ENCODE measurements at places on chromosomes 4 and X.

GRCh38 chr4:155948541-155948940, 5.1 kb downstream of the CTSO start:
- DNase-seq: no peak

DNA sequence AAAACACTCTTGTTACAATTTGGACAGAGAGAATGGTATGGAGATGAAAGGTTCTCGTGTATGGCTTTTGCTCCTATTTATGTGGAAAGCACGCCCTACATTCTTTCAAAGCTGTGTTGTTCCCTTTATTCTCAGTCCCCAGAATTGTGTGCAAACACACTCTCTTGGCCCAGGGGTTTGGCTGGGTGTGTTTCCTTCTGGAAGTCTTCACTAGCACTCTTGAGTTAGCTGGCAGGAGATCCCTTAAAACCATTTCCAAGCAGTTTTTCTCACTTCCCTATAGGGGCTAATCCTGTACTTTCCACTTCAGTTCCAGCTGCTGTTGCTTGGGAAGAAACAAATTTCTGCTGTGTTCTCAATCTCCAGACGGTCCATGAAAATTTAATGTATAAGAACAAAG, 35.1 kb downstream of the FHL1 start:
- DNase-seq: no peak

DNA sequence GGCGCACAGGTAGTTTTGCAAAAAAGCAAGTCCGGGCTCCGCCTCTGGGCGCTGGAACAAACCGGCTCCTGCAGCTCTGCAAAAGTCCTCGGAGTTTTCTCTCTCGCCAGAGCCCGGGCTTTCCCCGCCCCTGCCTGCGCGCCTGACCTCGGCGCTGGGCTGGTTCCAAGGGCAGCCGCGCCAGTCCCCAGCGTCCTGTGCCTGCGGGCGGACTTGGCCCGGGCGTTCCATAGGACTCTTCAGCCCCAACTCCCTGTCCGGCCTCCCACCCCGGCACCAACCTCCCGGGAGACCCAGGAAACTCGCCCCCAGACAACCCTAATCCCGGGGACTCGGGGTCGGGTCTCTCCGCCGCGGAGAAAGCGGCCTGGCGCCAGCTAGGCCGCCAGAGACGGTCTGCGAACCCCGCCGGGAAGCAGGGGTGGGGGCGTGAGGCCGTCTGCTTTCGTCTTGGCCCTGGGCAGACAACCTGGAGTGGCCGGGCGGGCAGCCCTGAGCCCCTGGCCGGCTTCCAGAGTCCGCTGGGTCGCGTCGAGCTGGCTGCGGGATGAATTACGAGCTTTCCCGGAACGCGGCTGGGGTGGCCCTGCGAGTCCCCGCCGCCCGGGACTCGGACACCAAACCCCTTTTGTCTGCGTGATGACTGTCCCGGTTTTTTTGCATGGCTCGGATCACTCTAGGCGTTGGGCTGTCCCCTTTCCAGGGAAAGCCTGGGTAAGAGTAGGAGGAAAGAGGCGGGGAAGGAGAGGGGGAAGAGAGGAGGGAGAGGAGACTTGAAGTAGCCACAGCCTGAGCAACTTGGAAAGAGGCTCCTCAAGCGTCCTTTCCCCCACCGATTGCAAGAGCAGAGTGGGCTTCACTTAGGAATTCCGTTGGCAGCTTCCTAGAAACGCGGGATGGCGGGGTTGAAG, 916 bp downstream of the MXRA5 start:
- peak; percentile 7 for DNase-seq

DNA sequence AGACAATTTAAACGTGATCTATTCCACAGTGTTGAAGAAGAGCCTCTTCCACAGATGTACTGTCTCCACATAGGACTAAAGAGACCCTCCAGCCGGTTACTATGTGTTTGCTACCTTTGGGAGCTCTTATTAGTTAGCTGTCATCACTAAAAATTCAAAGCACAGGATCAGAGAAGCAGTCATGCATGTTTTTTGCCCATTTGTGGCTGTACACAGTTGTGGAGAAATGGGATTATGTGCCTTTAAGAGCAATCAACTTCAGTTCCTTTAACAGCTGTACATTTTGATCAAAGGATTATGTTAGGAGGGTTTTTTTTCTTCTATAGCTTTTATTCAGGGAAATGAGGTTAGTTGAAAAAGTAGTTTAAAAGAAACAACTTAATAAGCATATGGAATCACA, 149.0 kb upstream of the SPOCK3 start:
- no peak for DNase-seq

- no peak for DNase-seq
These were observed 8.3 kb downstream of the HNRNPDL start for GRCh38 chr4:82421796-82422560.

- no peak for DNase-seq
These were observed 24.4 kb downstream of the MFAP3L start for GRCh38 chr4:170001745-170002267.

DNA sequence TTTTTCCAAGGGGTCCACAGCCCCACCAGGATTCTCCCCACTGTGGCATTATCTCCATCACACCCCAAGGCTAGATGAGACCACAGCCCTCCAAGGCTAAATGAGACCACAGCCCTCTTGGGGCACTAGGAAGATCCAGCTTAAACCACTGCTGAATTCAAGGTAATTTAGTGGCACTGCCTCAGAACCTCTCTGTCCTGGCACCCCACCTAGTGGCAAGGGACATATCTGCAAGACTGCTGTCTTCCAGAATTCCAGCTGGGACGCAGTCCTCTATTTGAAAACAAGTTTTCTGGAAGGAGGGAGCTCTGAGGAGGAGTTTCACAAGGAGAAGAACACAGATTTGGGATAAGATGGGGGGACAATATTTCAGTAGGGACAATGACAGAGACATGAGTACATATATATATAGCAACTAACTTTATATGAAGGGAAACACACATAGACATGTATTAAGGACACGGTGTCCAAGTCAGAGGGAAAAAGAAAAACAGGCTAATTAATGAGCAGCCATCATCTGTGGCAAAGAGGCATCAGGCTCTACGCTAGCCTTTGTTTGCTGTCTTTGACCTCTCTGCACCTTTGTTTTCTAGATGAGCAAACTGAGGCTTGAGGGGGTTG, 9.3 kb downstream of the CETN2 start:
- DNase-seq: no peak

- no peak for DNase-seq
These were observed 39.2 kb downstream of the ARHGAP24 start for GRCh38 chr4:85514117-85514516.

GRCh38 chr4:2069161-2069971, 10.2 kb downstream of the NAT8L start:
- DNase-seq: no peak

DNA sequence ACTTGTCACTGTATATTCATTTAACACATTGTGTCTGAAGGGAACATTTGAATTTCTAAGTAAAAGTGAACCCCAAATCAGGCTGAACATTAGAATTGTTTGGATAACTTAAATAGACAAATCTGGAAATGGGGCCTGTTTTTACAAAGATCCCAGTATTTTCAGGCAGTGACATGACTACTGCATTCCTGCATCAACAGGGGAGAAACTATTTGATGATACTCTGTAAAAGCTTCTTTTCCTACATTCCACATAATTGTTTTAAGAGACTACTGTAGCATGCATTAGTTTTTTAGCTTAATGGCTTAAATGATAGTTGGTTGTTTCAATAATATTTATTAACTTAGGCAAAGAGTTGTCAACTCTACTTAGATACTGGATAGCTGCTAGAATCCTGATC, 127.0 kb downstream of the PDS5A start:
- no peak for DNase-seq

DNA sequence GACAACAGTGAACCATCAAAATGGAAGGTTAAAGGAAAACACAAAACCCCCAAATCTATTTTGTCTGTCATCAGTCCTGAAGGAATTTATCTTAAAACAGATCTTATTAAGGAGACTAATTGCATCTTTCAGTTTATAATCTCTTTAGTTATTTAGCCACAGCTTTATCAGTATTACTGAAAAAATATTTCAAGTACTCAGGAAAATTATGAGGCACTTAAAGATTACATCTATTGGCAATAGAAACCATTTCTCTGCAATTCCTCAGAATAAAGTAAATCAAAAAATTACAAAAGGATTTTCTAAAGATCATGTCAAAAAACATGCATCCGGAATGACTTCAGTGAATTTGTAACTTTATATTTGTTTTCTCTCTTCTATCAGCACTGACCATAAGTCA, 35.2 kb downstream of the ANTXR2 start:
- no peak for DNase-seq

DNA sequence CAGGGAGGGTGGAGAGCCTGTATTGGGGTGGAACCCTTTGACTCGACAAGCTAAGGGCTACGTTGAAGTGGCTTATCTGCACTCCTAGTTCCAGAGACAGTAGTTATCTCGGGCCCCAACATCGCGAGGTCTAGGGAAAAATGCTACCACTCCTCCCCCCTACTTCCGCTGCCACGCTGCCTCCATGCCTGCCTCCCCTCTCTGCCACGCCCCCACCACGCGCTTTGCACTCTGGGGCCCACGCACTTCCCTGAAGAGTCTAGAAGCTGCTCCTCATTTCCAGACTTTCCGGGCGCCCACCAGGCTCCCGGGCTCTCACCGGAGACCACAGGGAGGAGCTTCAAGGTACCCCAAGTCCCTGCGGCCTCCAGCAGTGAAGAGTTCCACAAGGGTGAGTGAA, at the start of gene PASD1:
TSS of gene PASD1 (plus strand) at position 227 of the 400 bp plus-strand sequence. CDS start 37,879 bp downstream, outside the sequence.
- DNase-seq: no peak

DNA sequence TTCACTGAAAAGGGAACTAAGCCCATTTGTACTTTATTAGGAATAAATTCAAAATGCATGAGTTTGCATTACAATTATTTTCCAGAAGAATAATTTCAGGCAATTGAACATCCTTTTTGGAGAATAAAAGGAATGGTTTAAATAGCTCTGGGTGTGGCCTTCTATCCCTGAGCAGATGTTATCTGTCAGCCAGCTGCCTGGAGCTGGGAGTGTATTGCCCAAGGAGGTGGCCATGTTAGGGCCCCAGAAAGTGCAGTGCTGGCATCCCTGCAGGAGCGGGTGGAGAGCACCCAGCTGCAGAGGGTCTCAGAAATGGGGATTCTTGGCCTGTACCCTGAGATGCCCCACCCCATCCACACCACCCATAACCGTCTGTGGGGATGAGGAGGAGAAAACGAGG, 21.6 kb upstream of the VEGFD start:
- no peak for DNase-seq

- no peak for DNase-seq
These were observed 1588.9 kb upstream of the PCDH7 start for GRCh38 chr4:29131304-29131703.

- no peak for DNase-seq
These were observed 440.8 kb upstream of the RASGEF1B start for GRCh38 chr4:81912376-81913030.

- peak; percentile 71 for DNase-seq
These were observed 319.1 kb downstream of the GPAT3 start for GRCh38 chr4:83855044-83855443.

DNA sequence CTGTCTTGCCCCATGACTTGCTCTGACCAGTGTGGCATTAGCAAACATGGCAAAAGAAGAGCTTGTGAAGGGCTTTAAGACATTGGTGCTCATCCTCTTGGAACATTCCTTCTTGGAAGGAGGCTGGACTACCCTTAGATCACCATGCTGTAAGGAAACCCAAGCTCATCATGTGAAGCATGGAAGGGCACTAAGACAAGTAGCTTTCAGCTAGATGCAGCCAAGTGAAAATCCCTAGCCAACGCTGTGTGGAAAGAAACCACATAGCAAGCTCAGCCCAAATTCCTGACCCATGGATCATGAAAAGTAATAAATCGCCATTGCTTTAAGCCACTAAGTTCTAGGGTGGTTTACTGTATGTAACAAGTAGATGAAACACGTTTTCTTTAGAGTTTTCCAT, 12.4 kb upstream of the PACRGL start:
- peak; percentile 80 for DNase-seq

- no peak for DNase-seq
These were observed 215.3 kb upstream of the AR start for GRCh38 chrX:67328476-67328875.

DNA sequence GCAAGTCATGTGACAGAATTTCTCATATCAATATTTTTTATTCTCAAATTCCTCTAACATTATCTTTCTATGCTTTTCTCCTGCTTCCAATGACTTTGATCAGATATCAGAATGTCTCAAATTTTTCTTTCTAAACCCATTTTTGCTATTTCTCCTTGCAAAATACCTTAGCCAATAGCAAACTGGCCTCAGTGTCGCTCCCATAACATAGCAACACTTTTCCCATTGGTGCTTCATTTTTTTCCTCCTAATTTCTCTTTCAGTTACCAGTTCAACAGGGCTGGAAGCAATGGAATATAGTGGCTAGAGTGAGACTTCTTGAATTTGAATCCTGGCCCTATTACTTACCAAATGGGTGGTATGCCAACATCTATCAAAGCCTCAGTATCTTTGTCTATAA, 1091.6 kb downstream of the C4orf33 start:
- DNase-seq: no peak

- DNase-seq: no peak
These were observed 105.9 kb downstream of the TEX13A start for GRCh38 chrX:105114554-105115130.

DNA sequence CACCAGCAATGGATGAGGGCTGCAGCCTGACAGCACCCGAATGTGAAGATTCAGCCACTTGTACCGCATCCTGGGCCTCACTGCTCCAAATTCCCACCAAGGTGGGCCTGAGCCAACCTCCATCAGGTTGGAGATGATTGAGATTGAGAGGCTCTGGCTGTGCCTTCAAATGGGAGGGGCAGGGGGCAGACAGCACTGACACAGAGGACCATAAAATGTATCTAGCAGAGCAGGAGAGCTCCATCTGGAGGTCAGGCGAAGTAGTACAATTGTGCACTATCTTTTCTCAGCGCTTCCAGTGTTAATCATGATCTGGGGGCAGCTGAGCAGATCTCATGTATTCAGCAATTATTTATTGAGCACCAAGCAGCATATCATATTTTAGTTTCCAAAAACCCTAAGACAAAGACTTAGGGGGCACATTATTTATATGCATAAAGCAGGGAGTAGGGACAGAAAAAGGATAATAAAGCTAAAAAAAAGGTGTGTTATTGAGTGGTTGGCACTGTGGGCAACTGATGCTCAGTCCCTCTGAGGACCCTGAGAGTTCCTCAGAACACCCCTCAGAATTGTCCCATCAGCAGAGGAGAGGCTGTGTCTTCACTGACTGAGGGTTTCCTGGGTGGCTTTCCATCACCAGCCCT, 31.6 kb upstream of the C1QTNF7 start:
- no peak for DNase-seq

- DNase-seq: no peak
These were observed 5.7 kb downstream of the EFNB1 start for GRCh38 chrX:68834371-68835103.

DNA sequence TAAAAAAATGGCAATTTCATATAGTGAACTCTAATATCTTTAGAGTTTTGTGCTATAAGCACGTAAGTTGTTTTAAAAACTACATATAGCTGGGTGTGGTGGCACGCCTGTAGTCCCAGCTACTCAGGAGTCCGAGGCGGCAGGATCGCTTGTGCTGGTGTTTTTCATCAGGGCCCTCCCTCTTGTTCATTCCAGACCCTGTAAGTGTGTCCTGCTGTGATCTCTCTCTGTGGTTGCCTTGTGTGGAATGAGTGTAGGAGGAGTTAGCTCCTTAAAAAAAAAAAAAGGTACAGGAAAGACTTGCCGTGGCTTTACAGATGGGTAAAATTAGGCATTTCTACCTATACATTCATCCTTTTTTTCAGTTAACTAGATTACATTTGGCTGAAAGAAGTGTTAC, 35.4 kb downstream of the RBBP7 start:
- DNase-seq: no peak

GRCh38 chrX:9352694-9353411, 112.0 kb upstream of the TBL1X start:
- DNase-seq: peak; percentile 53

- DNase-seq: peak; percentile 44
These were observed 34.5 kb downstream of the SPINK2 start for GRCh38 chr4:56786955-56787354.

All from AG09309 (cell line).